ENCODE measurements at places on chromosomes 11 and 22.

DNA sequence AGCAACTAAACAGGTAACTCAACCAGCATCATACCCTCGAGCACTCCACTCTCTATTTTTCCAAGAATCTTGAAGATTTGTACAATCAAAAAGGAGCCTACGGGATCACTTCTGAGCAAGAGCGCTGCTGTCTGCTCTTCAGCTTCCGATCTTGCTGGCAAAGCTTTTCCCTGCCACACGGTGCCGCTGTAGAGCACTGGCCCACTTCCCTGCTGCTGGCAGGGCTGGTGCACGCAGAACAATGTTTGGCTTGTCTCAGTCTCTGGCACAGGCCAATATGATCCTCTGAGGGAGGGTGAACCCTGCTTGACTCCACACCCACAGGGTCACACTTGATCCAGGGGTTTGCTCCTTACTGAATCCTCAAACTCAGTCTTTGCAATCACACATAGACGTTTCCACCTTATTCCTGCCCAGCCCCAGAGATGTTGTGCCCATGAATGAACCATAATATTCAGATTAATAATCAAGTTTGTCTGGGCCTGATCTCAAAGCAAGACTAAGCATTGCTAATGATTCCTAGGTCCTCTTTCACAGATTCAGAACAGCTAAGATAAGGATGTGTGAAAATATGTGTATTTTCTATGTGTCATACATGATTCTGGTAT is 536.6 kb downstream of the SOX6 start:
- peak; percentile 20 for DNase-seq

DNA sequence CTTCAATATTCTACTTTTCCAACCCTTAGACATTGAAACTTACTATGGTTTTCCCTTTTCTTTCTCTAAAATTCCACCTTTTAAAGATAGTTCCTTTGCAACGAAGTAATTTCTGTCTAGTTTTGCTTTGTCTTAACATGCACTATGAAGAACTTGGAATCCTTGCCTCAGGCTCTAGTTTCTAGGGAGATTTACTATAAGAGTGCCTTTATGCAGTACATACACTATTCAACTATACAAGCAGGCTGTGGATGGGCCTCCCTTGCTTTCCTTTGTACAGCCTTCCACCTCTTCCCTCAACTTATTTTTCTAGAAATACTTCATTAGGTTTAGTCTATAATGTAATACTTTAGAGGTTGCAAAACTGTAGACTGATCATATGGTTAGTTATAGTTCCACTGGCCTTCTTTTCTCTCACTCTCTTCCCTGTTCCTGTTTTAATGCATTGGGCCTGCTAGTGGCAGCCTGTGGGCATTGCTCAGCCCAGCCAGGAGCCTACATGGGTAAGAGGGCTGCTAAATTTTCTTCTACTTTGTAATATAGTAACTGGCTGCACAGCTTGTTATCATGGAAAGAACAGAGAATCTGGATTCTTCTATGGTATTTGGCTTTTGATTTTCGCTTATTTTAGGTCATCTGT is 100.2 kb downstream of the C11orf87 start:
- DNase-seq = no peak

GRCh38 chr11:69321877-69322361 is 28.0 kb downstream of the MYEOV start:
- DNase-seq = no peak

DNA sequence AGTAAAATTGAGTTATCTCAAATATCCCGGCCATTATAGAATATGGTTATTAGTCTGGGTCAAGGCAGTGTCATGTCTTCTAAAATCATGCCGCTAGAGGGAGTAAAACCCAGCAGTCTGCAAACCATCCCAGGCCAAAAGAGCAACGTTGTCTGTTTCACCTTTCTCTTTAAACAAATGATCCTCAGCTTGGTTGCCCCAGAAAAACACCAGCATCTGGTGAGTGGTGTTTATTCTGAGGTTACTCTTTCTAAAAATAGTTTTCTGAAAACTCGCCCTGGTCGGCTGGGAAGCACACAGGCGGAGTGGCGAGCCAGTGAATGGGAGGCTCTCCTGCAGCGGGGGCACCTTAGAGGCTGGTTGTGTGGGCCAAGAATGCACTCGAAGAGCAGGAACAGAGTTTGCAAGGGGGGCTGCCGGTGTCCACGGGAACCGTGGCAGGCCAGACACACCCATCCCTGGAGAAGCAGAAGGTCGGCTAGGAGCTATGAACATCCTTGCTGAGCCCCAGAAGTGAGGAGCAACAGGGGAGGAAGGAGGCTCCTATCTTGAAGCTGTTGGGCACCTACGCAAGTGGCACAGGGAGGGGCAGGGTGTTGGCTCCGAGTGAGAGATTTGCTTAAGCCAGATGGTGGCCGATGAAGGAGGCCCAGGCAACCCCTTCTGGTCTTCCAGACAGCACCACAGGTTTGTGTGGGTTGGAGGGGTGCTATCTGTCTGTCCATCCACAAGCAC is 297.1 kb downstream of the ETS1 start:
- DNase-seq = peak; percentile 42

GRCh38 chr22:17540481-17540880 is 22.8 kb upstream of the SLC25A18 start:
- no peak for DNase-seq

GRCh38 chr11:68839054-68839865 is 2.5 kb downstream of the CPT1A start:
- peak; percentile 94 for DNase-seq

- no peak for DNase-seq
Measured at GRCh38 chr11:129828301-129828836, 12.7 kb downstream of the TMEM45B start.

GRCh38 chr22:44261861-44262595 is 50.7 kb downstream of the SHISAL1 start:
- no peak for DNase-seq

DNA sequence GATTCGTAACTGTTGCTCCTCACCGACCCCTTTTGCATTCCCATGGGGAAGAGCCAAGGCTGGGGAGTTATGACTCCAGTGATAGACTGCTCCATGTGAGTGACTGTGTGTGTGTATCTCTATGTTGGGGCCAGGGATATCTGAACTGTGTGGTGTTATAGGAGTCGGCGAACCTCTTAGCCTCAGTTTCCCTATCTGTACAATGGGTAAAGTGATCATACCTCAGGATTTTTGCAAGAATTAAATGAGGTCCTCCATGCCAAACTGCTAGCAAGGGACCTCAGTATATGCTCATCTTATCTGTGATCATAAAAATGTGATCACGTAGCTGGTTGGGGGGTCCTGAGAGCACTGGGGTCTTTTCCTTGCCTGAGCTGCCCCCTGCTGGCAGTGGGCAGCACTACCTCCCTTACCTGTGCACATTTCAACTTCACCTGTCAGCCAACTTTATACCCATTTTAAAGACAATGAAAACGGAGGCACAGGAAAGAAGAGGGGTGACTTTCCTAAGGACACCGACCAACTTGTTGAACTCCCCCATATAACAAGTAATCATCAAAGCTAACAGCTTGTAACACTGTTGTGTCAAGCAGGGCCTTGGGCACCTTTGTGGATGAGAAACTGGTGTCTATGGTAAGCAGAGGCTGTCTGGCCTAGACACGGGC is 1.4 kb upstream of the DPP3 start:
- DNase-seq = no peak

GRCh38 chr11:48054994-48055291 is 74.6 kb downstream of the PTPRJ start:
- no peak for DNase-seq

DNA sequence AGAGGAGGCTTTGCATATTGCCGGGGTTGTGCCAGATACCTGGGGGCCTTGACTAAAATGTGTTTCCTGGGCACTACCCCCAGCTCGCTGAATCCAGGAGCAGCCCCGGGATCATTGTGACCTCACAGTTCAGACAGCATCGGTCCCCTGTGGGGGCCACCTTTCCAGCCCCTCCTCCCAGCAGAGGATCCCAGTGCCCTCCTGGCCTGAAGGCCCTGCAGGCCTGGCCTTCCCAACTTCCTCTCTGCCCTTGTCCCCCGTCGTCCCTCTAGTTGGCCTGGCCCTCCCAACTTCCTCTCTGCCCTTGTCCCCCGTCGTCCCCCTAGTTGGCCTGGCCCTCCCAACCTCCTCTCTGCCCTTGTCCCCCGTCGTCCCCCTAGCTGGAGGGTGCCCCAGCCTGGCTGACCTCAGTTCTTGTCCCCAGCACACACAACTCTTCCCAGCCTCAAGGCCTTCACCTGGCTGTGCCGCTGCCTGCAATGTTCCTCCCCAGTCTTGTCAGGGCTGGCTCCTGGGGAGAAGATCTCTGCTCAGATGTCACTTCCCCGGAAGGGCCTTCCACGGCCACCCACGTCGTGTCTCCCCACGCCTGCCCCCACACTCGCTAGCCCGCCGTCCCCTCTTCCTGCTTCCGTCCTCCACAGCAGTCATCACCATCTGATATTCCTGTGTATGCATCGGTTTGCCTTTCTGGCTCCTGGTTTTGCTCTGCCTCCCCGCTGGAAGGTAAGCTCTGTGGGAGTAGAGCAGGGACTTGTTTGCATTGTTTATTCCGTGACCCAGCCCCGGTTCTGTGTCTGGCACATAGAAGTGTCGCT is 12.6 kb upstream of the ANO1 start:
- no peak for DNase-seq

- DNase-seq = no peak
Measured at GRCh38 chr22:45638834-45639746, 32.5 kb upstream of the ATXN10 start.

DNA sequence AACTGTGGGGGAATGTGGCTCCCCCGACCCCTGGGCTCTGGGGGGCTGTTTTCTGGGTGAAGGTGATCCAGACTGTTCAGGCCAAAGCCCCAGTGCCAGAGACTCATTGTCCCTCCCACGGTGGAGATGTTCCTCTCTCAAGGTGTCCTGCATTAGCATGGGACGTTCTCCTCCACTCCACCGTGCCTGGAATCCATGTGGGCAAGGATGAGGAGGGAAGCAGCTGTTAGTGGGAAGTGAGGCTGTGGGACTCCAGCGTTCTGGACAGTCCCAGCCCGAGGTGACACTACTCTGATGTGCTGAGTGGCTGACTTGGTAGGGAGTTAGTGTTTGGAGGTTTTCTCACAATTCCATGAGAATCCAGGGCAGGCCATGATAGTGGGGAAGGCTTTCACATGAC is 31.4 kb upstream of the CLDN5 start:
- no peak for DNase-seq

DNA sequence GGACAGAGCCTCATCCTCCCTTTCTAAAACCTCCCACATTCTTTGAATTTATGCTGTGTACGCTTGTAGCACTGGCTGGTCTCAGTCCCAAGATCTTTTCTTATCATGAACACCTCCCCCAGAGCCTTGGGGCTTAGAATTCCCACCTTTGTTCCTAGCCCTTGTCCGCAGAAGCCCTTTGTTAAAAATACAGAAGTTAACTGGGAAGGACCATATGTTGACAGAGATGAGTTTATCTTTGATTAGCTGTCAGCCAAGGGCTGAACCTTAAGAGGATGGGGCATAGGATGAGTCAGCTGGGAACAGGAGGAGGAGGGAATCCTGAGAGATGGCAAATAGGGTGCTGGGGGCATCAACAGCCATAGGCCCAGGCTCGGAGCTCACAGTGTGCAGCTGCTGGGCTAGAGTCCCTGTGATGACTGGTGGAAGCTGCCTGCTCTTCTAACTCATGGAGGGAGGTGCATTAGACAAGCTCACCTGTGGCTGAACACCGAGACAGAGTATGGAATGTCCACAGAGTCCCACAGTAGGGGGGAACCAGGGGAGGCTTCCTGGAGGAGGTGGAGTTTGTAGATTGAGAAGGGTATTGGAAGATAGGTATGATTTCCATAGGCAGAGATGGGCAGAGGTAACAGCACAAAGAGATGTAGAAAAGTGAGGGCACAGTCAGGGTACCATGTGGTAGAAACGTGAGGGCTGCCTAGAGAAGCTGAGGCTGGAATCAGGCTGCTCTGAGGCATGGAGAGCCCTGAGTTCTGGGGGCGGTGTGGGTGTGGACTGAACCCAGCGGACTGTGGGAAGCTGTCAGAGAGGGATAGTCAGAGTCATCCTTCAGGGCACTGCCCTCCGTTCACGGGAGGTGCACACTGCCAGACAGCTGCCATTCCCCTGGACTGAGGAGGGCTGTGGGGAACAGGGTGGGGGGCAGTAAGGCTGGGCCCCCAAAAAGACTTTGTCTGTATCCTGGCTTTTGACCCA is 9.9 kb downstream of the MICAL2 start:
- DNase-seq = no peak

- DNase-seq = no peak
Measured at GRCh38 chr11:61125310-61125684, 23.0 kb downstream of the CD5 start.

- no peak for DNase-seq
Measured at GRCh38 chr11:130831976-130832375, 84.3 kb downstream of the SNX19 start.

- DNase-seq = no peak
Measured at GRCh38 chr11:89235083-89235482, 57.4 kb downstream of the TYR start.

DNA sequence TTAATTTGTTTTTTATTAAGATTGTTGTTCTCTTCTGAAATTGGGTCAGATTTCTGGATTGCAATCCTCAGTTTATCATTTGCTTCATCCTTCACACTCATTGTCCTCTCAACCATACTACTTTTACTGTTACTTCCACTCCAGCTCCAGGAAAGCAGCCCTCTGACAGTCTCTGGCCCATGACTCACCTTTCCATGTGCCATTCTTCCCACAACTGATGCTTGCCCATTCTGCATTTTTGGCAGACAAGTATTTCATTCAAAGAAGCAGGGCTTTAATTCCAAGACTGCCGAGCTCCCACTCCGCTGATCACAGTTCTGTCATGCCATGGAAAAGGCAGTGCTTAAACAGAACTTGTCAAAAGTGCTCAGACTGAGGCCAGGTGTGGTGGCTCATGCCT is 139.2 kb downstream of the WNT11 start:
- no peak for DNase-seq

DNA sequence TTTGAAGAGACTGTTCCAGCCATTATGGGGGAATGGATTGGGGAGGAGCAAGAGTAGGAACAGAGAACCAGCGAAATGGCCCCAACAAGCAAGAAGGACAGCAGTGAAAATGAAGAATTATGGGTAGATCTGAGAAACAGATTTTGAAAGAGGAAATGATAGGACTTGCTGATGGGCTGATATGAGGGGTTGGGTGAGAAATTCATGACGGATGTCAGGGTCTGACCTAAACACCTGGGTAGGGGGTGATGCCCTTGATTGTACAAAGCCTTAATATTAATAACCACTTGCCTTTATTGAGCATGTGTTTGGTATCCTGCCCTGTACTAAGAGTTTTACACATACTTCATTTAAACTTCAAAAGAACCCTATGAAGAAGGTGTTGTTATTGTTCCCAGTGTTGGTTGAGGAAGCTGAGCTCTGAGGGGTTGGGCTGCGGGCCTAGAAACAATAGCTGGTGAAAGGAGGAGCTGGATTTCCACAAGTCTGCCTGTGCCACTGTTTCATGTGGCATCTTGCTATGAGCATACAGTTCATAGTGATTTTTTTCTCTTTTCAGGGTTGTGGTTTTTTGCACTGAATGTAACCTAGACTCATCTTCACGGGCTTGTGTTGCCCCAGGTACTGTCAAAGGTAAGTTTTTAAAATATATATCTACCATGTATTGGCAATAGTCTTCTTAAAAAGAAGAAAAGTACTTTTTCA is 61.1 kb upstream of the TNRC6B start:
- no peak for DNase-seq

- DNase-seq = no peak
Measured at GRCh38 chr22:29129808-29130140, 56.9 kb downstream of the KREMEN1 start.
